Activated CD4-positive, alpha-beta T cell treated with anti-CD3 and anti-CD28 coated beads, Interleukin-2, amount 10 ng/mL, durations not matched to agents 7 days and 5 days (primary cell): ENCODE measurements at places on chromosomes 4 and X. TPM values are rescaled to one million over a fixed set of nuclear protein-coding genes. Genes with fewer than 3 reads are reported as not detected.

DNA sequence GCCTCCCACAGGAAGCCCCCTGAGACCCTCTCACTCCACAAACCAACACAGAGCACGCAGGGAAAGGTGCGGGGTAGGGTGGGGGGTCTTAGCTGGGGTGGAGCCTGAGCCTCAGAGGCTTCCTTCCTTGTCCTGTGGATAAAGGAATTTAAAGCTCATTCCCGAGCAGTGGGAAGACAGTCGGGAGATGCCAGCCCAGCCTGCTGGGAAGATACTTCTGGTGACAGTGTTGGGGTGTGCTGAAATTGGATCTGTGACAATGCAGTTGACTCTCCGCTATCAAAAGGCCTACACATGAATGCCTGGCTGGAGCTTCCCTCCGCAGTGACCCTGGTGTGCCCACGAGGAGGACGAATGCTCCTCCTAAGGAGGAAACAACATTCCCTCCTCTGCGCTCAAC is 45.5 kb downstream of the JAKMIP1 start:
- DNase-seq: no peak

GRCh38 chr4:64539234-64539849 is 130.1 kb upstream of the TECRL start:
- DNase-seq: peak; percentile 57

GRCh38 chrX:35787867-35788266 is 10.3 kb upstream of the MAGEB16 start:
- no peak for DNase-seq

DNA sequence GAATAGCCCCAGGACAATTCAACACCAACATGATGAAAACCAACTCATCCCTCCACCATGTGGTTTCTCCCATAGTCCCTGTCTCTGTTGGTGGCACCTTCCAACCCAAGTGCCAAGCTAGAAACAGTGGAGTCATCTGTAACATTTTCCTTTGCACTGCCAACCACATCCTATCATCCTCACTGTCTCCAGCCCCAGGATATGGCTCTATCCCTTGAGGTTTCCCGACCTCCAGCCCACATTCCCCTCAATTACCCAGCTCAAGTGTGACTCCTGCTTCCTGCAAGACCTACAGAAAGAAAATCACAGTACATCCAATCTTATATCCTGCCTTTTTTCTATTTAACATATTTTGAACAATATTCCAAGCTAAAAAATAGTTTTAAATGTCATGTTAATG is 24.2 kb downstream of the PNMA6F start:
- no peak for DNase-seq

GRCh38 chr4:186904101-186904500 is 180.4 kb upstream of the FAT1 start:
- DNase-seq: no peak

DNA sequence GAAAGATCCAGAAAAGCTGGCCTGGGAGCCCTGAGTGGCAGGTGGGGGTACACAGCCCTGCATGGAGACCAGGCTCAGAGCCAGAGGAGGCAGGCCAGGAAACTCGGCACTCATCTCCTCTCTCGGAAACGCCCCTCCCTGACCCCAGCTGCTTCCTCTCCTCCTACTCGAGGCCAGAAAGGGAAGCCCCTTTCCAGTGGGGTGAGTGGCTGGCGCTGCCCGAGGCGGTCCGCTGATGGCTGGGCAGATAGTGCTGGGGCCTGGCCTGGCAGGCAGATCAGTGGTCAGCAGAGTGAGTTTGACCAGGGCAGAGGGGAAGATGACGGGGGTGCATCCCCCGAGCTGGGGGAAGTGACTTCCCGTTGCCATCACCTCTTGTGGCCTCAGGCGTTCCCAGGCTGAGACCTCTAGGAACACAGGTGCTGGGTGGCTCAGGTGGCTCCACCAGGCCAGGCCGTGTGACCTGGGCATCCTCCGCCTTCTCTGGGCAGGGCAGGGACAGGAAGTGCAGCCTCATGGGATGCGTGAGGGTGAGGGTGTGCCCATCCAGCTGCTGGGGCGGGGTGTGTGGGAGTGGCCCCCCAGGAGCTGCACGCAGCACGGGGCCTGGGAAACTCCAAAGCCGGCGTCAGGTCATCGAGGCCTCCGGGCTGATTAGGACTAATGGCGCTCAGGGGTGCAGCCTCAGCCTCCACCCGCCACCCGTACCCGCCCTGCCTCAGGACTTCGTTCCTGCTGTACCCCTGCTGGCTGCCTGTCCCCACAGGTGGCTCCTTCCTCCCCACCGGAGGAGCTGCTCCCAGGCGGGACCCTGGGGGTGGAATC is 5.7 kb downstream of the SH3BP2 start:
- DNase-seq: peak; percentile 59

DNA sequence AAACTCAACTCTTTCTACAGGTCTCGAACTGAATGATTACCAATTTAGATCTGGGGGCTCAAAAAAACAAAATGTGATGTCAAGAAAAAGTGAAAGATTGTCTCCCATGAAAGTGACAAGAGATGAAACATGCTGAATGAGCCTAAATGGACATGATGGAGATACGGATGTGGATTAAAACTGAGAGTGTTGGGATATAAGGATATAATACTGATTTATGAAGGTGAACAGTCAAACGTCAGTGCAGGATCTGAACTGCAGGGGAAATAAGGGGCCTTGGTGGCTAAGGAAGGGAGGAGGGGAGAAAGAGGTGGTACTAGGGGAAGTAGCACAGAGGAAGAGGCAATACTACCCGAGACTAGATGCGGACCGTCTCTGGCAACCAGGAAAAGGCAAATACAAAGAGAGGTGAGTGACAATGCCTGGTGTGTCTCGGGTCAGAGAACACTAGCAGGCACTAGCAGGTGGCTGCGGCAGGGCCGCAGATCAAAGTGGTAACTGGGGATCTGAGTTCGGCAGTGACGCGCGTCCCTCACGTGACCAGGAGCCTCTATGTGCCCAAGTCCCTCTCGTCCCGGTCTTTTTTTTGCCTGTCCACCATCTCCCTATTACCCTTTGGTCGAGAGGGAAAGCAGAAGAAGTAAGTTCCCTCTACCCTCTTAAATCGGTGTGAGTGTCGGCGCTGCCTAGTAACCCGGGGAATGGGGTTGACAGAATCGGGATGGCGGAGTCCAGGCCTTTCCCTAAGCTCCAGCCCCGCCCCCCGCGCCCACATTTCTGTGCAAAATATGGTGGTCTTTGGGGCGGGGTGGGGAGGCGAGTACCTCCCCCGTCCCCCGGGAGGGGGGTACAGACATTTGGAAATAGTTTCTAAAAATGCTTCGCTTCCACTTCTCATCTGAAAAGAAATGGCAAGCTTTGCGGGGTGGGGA is at the start of gene TCEAL1:
Gene TCEAL1 (plus strand): TSS at position 590 of the 932 bp plus-strand sequence. CDS start 942 bp downstream, outside the sequence.
- DNase-seq: peak; percentile 43

GRCh38 chr4:24604558-24605214 is 20.3 kb upstream of the DHX15 start:
- DNase-seq: no peak

DNA sequence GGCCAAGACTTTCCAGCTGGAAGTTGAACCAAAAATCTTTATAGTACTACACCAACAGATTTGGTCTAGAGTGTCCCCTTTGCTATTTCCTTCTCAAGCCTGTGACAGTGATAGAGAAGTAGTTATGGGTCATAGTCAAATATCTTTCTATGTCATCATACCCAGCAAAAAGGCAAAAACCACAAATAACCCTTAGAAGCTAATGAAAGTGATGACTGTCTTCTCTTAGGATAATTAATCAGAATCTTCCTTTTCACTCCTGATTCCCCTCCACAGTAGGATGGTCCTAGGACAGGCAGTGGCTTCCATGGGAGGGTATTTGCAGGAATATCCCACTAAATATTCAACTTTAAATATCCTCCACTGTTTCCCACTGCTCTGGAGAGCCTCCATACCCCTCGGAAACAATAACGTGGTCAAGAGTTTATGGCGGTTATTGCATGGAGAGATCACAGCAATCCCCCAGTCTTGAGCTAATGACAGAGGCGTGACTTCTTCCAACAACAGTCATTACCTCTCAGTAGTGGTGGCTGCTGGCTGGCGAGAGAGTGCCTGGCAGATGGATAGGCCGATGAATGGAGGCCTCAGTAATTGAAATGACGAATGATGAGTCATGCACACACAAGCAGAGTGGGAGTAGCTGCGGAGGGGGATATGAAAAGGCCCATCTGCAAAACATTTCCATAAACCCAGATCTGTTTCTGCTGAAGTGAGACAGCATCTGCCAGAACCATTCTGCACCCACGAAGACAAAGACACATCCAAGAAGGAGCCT is 154.9 kb downstream of the STK32B start:
- DNase-seq: no peak

DNA sequence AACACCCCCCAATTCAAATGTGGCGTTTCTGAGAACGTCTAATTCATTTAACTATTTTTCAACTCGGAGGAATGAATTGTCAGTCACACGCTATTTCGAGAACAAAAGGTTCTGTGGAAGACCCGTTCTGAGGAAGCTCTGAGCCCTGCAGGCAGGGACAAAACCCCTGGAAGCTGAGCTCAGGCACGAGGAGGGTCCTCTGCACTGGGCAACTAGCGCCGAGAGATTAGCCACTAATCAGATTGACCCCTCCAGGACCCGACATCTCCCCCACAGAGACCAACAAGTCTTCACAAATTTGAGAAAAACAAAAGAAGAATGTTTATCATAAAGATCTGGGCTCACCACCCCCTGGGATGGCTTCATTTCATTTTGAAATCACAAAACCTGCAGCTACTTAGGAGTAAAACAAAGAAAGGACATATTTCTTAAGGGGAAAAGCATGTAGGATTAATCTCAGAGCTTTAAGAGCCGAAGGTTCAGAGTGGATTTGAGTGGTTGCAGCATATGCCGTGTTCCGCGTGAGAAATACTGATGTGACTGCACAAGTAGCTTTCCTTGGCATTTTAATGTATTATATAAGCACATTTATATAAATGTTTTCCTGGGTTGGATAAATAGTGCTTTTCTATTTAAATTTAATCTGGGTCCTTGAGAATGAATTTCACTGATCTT is 41.8 kb downstream of the ADRA2C start:
- no peak for DNase-seq

GRCh38 chr4:20028645-20029044 is 223.1 kb upstream of the SLIT2 start:
- DNase-seq: no peak

The XK gene
- 0.02 TPM for total RNA-seq

The USP17L26 gene
- not detected for total RNA-seq

The LRAT gene
- total RNA-seq: not detected

The NAT8L gene
- total RNA-seq: 0.07 TPM

The FAM156A gene
- total RNA-seq: 25.7 TPM

The CBR4 gene
- total RNA-seq: 10.0 TPM

The BTK gene
- not detected for total RNA-seq

The CSAG1 gene
- total RNA-seq: not detected

The NUDT11 gene
- 0.37 TPM for total RNA-seq

The SLIT2 gene
- not detected for total RNA-seq

The CC2D2A gene
- not detected for total RNA-seq

The TMEM184C gene
- 19.2 TPM for total RNA-seq
